ENCODE measurements at places on chromosomes 6 and 20.

- peak; percentile 92 for DNase-seq
These were observed 120.5 kb upstream of the PRSS16 start for GRCh38 chr6:27126815-27127537.

- peak; percentile 85 for DNase-seq
These were observed 31.5 kb upstream of the ADTRP start for GRCh38 chr6:11810039-11810541.

- no peak for DNase-seq
These were observed 387.8 kb downstream of the BMP2 start for GRCh38 chr20:7155282-7155681.

GRCh38 chr6:4780360-4780812 is 4.2 kb downstream of the CDYL start:
- no peak for DNase-seq

DNA sequence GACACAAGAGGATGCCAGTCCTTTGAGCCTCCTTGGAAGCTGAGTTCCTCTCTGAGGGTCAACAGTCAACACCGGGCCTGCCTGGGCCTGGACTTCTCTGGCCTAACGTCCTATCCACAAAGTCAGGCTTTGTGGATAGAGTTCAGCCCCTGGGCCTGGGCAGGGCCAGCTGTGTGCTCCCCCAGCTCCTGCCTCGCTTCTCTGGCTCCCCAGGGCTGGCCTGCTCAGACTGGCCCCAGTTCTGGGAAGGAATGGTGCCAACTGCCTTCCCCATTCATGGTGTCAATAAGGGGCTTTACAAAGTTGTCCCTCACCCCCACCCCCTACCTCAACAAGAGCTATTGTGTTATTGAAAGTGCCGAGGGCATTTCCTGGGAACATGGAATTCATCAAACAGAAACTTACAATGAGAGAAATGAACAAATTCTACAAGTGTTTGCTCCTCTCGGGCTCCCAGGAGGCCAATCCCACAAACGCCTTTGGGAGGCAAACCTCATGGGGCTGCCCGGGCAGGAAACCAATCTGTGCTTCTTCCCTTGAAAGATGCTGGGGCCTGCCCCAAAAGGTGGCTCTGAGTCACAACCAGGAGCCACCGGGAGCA is 26.5 kb upstream of the PPP1R14C start:
- no peak for DNase-seq

GRCh38 chr6:135323202-135323668 is 142.1 kb downstream of the MYB start:
- DNase-seq = no peak
